ENCODE measurements at places on chromosomes 11 and 22. TPM values are rescaled to one million over a fixed set of nuclear protein-coding genes. Genes with fewer than 3 reads are reported as not detected.

The ZP1 gene
- not detected for total RNA-seq

The RFPL1 gene
- total RNA-seq, result not detected

The SMTN gene
- total RNA-seq, result 17.5 TPM

The OR6T1 gene
- not detected for total RNA-seq

The MMP7 gene
- not detected for total RNA-seq

The OR52I2 gene
- total RNA-seq, result not detected
